ACHN (cell line): ENCODE measurements at places on chromosomes 7 and 10.

- DNase-seq, result no peak
Measured at GRCh38 chr7:51350546-51350896, 33.9 kb upstream of the COBL start.

GRCh38 chr7:139731802-139732470 is 45.9 kb downstream of the HIPK2 start:
- DNase-seq, result peak; percentile 99

DNA sequence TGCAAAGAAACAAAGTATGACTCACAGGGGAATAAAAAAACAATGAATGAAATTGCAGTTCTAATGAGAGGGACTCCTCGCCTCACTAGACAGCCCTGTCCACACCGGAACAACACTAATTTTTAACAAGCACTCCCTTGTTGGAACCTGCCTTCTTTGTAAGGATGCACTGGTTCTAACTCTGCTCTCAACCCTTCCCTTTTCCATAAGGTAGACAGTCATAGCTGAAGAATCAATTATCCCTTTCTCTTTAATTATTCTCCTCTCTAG is 65.1 kb downstream of the TSPAN12 start:
- DNase-seq, result no peak

DNA sequence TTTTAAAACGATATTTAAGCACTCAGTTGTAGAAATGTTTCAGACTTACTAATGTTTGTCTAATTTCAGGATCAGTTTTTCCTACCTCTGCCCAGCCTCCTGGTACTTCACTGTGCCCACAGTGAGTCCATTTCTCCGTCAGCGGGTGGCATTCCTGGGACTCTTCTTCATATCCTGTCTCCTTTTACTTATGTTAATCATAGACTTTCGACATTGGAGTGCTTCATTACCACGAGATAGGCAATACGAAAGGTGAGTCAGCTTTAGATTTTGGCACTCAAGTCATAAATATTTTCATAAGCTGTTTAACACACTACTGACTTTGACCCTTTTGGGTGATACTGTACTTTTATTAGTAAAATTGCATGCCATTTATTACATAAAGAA is 2.1 kb downstream of the ENTPD7 start:
- DNase-seq, result peak; percentile 92

DNA sequence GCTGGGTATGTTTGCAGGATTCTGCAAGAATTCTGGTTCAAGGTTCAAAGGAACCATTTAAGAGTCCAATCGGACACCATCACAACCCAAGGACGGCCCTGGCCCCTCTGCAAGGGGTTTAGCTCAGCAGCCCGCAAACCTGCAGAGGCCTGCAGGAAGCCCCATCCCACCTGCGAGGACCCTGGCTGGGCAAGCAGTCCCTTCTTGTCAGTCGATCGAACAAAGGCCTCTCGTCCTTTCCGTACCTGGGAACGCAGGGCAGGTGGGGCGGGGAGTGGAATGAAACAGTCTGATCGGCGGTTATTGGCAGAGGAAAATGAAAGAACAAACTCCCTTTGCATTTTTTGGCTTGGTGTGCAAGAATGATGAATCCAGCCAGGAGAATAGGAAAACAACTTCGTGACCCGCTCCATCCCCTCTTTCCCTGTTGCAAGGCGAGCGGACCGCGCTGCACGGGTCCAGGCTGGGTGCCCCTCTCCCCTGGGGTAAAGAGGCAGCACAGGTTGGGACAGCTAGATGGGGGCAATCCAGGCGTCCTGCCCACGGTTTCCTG is 73.7 kb downstream of the INSIG1 start:
- DNase-seq, result no peak

GRCh38 chr10:22742678-22743077 is 28.3 kb upstream of the PIP4K2A start:
- no peak for DNase-seq

- DNase-seq, result no peak
Measured at GRCh38 chr7:29812185-29812876, 6.0 kb downstream of the WIPF3 start.

DNA sequence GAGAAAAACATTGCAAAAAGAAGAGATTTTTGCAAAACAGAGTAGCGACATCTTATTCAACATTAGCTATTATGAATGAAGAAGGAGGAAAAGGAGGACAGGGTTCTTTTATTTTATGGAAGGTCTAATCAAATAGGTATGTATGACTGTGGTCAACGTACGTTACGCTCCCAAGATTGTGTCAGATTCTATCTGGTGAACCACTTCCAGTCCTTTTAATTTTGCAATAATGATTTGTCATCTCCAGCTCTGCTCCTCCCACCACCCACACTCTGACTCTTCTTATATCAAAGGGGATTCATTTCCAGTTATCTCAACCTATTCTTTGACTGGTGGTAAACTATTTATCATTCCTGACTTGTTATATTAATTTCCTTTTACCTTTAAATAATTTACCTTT is 259.9 kb downstream of the CACNA2D1 start:
- DNase-seq, result no peak

DNA sequence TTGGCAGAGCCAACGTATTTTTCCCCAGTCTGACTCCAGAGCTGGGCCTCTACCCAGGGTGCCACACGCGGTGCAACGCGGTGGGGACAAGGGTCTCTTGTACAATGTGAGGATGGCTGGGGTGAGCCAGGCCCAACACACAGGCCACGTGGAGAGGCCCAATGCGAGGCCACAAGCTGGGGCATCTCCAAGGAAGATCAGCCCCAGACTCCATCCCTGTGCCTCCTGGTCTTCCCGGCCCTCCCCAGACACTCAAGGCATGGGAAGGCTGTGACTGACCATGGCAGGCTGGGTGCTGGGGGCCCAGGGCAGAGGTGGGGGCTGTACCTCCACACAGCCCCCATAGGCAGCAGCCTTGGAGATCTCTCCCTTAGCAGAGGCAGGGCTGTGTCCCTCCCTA is 135.3 kb upstream of the FAM20C start:
- no peak for DNase-seq

- no peak for DNase-seq
Measured at GRCh38 chr7:20191391-20191869, 25.8 kb downstream of the MACC1 start.

- DNase-seq, result no peak
Measured at GRCh38 chr10:29994811-29995210, 64.6 kb downstream of the JCAD start.

DNA sequence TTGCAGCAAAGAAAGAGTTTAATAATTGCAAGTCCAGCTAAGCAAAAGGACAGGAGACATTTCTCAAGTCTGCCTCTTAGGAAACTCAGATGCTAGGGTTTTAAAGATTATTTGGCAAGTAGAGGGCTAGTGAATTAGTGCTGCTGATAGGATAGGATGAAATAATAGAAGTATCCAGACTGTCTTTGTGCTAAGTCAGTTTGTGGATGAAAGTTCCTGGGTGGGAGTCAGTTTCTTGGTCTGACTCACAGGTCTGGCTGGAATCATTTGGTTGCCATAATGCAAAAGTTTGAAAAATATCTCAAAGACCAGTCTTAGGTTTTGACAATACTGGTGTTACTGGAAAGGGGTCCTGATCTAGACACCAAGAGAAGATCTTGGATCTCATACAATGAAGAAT is 42.6 kb upstream of the INHBA start:
- DNase-seq, result no peak

- DNase-seq, result no peak
Measured at GRCh38 chr7:28556025-28556424, 143.7 kb downstream of the CREB5 start.

GRCh38 chr7:356691-357462 is 66.9 kb downstream of the FOXL3 start:
- DNase-seq, result no peak

DNA sequence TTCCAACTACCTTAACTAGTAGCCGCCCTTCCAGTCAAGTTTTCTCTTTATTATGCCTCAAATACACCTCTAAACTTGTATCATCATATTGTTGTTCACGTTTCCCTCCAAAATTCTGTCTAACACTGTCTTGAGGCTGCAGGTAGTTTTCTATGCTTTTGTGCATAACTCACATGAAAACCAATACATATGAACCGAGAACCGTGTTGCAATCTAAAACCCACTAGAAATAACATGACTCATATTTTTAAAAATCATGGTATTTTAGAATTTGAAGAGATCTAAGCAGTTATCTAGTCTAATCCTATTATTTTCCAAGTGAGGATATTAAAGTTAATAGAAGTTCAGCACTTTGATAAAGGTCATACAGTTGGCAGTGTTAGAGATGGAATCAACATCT is 18.2 kb downstream of the LIPF start:
- no peak for DNase-seq

DNA sequence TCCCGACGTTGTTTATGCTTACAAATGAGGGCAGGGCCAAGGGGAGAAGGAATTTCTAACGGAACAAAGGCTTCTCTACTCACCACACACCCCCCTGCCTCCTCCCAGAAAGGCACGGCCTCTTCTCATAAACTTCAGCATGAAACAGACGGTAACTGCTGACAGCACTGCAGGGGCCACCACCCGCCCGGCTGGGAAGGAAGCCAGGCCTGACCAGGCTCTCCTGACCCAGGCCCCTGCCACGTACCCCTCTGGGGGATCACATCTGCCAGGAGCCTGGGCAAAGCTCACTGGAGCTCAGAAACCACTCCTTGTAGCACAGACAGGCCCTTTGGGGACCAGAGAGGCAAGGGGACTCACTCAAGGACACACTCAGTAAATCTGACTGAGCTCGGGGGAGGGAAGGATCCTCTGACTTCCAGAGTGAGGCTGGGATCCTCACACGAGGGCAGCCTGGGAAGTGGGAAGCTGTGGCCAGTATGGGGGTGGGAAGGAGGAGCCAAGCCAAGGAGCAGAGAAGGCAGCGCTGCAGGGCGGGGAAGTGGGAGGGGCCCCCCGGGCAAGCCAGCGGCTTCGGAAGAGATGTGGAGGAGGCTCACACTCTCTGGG is 46.1 kb downstream of the ZCCHC24 start:
- DNase-seq, result no peak

- no peak for DNase-seq
Measured at GRCh38 chr10:29763396-29763795, 128.6 kb upstream of the SVIL start.

DNA sequence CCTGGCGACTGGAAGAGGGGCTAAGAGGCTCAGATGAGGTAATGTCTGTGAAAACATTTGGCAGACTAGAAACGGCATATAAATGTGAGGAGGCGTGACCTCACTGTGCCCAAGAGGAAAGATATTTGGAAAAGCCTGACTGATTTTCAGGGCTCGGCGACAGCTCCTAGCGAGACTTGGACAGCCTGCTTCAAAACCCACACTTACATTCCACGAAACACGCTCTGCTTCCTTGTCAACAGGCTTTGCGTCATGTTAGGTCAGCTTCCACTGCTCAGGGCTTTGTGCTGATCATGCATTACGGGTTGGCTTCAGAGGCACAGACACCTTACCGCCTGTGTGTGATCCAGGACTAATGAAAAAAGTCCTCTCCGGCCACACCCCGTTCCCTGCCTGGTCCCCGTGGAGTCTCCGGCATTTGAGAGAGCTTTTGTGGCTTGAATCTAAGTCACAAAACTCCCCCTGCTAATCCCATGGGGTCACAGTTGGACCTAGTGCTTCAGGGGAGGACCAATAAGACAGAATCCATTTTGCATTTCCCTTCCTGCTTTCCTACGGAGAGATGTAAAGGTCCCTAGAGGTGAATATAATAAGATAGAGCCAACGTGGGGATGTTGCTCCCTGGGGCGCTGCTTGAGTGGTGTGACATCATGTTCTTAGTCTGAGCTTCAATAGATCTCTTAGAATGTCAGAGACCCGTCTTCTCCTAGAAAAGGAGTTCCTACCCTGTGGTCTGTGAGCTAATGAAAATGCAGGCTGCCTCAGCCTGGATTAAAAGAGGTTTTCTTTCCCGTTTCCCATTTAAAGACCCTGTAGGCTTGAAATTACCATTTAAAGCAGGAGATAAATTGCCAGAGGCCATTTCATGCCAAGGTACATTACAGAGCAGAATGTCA is 25.5 kb downstream of the FGFBP3 start:
- no peak for DNase-seq

DNA sequence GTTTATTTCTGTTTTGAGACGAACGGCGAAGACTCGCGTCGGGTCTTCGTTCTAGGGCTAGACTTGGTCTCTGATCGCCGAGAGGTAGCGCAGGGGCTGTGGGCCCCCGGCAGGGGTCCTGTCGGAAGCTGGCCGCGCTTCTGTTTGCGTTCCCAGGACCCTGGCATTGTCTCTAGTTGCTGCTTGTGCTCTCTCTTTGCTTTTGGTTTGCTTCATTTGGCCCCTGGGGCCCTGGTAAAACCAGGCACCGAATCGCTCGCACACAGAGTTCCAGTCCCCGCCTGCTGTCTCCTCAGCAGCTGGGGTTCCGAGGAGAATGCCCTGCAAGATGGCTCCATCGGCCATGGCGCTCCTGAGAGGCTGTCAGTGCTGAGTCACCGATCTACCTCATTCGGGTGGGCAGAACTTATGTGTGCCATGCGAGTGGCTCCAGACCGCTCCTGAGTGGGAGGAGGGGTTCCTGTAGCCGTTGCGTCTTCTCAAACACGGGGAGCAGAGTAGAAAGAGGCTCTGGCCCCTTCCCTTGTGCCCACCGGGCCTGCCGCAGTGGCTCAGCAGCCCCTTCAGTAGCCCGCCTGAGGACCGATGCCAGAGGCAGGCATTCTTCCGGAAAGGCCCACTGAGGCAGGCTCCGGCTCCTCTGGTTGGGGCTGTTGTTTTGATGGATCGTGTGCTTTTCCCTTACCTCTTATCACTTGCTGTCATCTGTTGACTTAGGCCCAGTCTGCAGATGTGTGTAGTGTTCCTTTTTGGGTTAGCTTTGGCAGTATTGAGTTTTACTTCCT is 826 bp downstream of the CHPF2 start:
- peak; percentile 94 for DNase-seq

GRCh38 chr7:130595986-130596385 is 72.6 kb downstream of the COPG2 start:
- no peak for DNase-seq

- DNase-seq, result no peak
Measured at GRCh38 chr10:112006831-112007230, 176.7 kb downstream of the GPAM start.

DNA sequence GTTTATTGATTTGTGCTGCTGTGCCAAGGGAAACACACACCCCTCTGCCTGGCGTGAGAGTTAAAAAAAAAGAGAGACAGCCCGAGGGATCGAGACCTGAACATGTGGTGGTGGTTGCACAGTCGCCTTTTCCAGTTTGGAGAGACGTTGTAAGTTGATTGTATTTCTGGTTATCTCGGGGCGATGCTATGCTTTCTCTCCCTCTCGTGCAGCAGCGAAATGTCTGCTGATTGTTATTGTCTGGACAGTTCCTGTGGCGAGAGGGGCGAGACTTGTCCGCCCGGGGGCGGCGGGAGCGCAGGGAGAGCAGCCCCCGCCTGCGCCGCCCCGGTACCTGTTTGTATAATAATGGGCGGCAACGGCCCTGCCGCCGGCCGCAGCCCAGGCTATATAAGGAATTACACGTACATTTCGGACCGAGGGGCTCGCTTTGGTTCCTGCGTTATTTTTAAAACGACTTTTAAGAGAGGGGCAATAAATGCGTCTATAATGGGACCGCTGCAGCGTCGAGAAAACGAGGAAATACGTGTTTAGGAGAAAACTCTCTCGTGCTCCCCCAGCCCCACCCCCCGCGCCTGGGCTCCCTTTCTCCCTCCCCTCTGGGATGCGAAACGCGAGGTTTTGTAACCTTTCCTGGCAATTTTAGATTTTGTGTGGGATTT is 1.7 kb downstream of the ZEB1 start:
- peak; percentile 35 for DNase-seq

- no peak for DNase-seq
Measured at GRCh38 chr7:131493581-131493980, 62.8 kb downstream of the PODXL start.
